CD4-positive, alpha-beta T cell treated with Interleukin-17A for 1 hour (primary cell): ENCODE measurements at places on chromosomes 3 and 15.

GRCh38 chr3:27384191-27384590 is 15.0 kb upstream of the NEK10 start:
- DNase-seq = no peak

GRCh38 chr3:119245778-119246177 is 5.1 kb upstream of the B4GALT4 start:
- no peak for DNase-seq

DNA sequence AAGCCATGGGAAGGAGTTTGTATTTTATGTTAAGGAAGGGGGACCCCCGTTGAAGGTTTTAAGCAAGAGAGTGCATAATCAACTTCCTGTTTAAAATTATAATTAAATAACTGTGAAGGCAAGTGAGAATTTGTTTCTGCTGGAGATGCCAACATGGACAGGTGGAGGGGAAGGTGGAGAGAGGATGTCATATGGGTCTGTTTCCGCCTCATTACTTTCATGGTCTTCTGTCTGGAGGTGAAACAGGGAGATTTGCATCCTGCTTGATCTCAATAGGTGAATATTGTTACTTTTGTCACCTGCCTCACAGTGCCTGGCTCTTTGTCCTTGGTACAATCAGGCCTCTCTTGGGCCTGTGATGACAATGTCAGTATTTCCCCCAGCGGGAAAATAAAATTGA is 300.6 kb upstream of the LMCD1 start:
- no peak for DNase-seq

DNA sequence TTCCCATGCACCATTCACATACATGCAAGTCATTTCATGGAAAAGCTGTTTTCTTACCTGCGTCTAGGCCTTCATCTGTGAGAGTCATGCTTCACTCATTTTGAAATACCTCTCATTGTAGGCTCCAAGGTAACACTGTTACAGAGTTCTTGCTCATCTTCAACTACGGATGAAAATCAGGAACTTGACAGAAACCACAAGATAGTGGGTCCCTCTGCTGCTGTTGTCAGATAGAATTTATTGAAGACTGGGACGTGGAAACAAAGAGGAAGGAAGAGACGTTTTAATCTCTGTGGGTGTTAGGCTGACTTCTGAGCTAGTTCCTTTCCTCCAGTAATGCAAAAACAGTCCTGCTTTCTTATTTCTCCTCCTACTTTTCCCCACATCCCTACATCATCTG is at the start of gene P2RY14:
Gene P2RY14 (minus strand): TSS at position 313 of the 400 bp plus-strand sequence. CDS start 64,226 bp downstream, outside the sequence.
- no peak for DNase-seq

GRCh38 chr15:33864360-33865075 is 103.8 kb upstream of the CHRM5 start:
- DNase-seq = no peak

GRCh38 chr3:120693439-120694171 is 11.6 kb upstream of the HGD start:
- DNase-seq = no peak

DNA sequence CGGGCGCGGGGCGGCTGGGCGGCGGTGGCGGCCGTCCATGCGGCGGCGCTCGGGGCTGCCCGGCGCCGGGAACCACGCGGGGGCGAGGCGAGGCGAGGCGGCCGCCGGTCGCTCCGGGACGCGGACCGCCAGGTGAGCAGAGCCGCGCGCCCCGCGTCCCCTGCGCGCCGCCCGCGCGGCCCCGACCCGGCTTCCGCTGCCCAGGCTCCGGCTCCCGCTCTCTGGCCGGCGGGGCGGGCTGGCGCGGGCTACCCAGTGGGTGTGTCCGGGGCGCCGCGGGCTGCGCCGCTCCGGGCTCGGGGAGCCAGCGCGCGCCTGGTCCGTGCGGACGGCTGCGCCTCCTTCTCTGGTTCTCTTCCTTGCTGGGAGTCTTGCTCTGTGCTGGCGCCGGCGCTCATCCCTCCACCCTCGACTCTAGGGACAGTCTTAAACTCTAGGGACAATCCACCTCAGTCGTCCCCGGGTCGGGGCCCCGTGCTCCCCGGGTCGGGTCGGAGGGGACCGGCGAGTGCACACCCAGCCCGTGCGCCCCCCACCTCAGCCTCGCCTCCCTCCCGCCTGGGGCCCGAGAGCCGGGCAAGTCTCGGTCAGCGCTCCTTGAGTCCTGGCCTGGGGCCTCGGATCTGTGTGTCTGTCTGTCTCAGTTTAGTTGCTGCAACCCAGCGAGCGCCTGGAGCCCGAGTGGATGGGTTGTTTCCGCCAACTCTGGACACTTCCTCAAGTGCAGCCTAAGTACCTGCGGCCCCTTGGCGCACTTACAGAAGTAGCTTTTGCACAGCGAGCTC is 488 bp downstream of the THSD4 start:
- DNase-seq = no peak

DNA sequence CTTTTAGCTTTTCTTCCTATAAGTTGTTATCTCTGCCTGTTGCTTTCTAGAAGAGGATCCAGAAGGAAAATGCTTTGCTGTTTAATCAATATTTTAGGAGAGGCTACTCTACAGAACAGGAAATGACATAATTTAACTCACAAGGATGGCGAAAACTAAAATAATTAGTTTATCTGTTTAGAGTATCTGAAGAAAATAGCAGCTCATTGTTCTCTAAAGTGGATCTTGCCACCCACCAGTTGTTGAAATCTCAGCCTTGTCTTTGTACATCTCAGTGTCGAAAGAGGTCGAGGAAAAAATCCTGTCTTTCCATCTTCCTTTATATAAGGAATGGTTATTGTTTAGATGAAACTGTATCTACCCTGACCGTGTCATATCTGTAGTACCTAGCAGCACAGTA is 126.6 kb downstream of the ZNF609 start:
- no peak for DNase-seq

DNA sequence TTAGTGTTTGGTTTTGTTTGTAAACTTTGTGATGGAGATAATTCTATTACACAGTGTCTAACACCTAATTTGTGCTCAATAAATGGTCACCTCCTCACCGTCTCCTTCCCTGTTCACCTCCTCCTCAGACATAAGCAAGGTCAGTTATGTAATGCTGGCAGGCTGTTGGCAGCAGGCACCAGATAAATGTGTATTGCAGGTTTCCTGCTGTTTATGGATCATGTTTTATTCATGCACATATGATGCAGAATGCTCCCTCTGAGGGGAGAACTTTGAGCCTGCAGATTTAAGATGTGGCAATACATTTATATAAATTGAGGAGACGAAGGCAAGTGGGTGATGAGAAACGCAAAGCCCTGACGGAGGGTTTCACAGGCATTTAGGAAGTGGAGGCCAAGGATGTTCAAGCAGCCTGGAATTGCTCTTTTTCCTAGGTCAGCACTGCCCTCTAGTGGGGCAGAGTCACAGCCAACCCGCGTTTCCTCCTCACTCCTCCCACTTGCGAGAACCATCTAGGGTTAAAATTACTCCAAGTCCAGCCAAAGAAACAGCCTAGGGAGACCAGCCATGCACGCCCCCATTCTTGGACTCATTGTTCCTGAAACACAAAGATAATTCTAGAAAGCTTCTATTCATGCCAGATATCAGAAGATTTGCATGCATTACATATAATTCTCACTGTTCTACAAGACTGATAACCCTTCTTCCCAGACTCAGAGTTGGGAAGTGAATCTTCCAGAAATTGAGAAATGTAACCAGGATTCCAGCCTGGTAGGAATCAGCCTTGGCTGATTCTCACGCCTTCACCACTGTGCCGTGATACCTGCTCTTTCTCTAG is 228.7 kb downstream of the SLCO3A1 start:
- DNase-seq = peak; percentile 52
